Tongue (tissue), 3 donors: ENCODE measurements at places on chromosomes 1 and 21. TPM values are rescaled to one million over a fixed set of nuclear protein-coding genes. Genes with fewer than 3 reads are reported as not detected.

The C1orf185 gene
- not detected for total RNA-seq

The ERICH3 gene
- total RNA-seq: not detected

The BEST4 gene
- 0.21 TPM for total RNA-seq

The SPRR5 gene
- not detected for total RNA-seq

The PGLYRP3 gene
- total RNA-seq: 2.4 TPM

The TNFRSF14 gene
- 17.6 TPM for total RNA-seq

The IL12RB2 gene
- total RNA-seq: 2.5 TPM

The AADACL3 gene
- not detected for total RNA-seq

The SUSD4 gene
- 28.9 TPM for total RNA-seq

The HEYL gene
- 12.4 TPM for total RNA-seq

The TRNP1 gene
- 4.5 TPM for total RNA-seq

The ITGB2 gene
- 17.3 TPM for total RNA-seq

The PDZK1IP1 gene
- total RNA-seq: 2.1 TPM

The MYOG gene
- total RNA-seq: 256 TPM

The FMO4 gene
- 10.2 TPM for total RNA-seq

The CYP4X1 gene
- 3.0 TPM for total RNA-seq

The TFF3 gene
- 30.9 TPM for total RNA-seq
